ENCODE measurements at places on chromosomes 5 and 9. TPM values are rescaled to one million over a fixed set of nuclear protein-coding genes. Genes with fewer than 3 reads are reported as not detected.

SPINK14 gene
- not detected for polyA plus RNA-seq

TPPP gene
- polyA plus RNA-seq: 9.5 TPM

SV2C gene
- polyA plus RNA-seq: not detected

NR4A3 gene
- polyA plus RNA-seq: 17.5 TPM

BNC2 gene
- 0.38 TPM for polyA plus RNA-seq

NFIB gene
- 36.3 TPM for polyA plus RNA-seq
